ENCODE measurements at places on chromosomes 1 and 21.

GRCh38 chr1:4062560-4062959, 162.5 kb upstream of the C1orf174 start:
- no peak for DNase-seq

GRCh38 chr1:154969246-154969645, 1.3 kb downstream of the SHC1 start:
- no peak for DNase-seq

DNA sequence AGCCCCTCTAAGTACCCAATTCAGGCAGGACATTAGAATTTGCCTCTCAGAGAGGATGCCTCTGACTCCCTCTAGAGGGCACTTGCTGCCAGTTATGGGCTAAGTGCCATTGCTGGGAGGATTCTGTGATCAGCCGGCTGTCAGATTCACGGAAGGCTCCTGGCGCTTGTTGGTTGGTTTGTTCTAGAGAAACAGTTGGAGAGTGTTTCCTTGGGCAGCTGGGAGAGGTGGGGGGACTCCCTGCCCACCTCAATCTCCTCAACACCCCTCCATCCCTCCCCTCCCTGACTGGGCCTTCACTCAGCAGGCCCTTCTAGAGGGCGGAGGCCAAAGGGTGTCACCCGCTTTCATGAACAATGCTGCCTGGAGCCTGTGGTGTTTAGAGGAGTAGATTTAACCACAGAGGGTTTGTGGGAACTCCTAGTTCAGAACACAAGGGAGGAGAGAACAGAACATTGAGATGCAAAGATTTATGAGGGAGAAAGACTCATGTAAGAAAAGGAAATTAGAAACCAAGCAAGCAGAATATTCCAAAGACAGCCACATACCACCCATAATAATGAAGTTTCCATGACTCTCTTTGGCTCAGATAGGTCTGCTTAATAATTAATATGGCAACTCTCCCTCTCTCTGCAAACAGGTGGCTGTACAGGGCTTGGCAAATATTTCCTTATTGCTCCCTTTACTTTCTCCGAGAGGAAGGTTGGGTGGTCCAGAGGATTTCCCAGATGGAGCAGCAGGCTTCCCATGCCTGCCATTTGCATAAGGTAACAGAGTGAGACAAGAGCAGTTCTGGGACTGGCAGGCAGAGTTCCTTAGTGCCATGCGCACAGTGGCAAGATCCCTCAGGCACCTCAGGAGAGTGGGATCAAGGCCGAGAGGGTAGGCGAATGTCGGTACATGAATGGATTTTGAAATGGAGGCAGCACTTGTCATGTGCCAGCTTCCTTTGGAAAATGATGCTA, 30.0 kb upstream of the ACP6 start:
- DNase-seq = peak; percentile 18

- DNase-seq = no peak
Observed at GRCh38 chr1:31855038-31855845, 39.4 kb upstream of the SPOCD1 start.

DNA sequence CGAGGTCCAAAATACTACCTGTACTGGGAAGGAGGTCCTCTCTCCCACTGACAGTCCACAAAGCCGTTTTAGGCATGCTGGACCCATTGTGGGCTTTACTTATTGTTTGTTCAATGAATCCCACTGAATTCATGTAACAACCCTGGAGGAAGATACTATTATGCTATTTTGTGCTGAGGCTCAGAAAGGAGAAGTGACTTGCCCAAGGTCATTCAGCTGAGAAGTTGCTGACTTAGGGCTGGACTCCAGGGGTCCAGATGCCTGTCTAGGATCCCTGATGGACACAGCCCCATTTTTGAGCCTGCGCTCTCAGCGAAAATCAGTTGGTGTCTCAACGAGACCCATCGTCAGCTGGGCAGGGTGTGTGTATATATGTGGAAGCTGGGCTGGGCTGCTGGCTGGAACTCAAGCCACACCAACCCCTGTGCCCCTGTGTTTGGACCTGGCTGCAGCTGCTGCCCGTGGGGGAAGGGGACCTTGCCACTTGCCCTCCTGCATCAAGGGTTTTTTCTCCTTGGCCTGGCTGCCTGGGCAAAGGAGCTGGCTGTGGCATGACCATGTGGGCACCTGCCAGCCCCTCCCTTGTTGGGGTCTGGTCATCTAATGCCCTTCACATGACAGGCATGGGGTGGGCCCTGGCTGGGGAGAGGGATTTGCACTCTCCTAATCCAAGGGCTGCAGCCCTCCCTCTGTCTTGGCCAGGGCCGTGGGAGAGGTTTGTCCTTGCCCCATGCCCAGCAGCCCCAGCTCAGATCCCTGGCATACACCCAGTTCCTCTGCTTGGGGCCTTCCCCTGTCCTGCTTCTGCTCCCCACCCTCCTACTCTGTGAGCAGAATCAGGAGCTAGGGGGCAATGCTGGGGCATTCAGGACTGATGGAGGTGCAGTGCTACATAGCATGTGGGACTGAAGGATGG, 15.0 kb downstream of the KCNQ4 start:
- no peak for DNase-seq

DNA sequence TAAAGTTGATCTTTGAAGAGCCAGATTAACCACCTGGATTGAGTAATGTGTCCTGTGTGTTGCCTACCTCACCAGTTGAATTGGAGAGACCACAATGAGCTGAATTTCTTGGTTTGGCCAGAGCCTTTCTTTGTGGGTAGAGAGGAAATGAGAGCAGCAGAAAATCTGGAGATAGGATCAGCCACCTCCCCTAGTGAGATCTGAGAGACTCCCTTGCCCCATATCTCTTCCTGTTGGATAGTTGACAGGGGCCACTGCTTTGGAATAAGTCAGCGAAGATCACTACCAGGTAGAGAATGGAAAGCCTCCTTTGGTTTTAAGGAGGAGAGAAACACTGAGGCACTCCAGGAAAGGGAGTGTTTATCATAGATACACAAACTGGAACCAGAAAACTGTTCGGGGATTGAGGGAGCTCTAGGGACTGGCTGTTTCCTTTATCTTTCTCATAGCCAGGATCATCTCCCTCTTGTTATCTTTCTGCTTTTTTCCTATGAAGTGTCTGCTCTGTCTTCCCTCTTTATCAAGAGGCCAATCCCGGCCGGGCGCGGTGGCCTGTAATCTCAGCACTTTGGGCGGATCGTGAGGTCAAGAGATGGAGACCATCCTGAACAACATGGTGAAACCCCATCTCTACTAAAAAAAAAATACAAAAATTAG, 21.3 kb upstream of the ZNF326 start:
- no peak for DNase-seq

DNA sequence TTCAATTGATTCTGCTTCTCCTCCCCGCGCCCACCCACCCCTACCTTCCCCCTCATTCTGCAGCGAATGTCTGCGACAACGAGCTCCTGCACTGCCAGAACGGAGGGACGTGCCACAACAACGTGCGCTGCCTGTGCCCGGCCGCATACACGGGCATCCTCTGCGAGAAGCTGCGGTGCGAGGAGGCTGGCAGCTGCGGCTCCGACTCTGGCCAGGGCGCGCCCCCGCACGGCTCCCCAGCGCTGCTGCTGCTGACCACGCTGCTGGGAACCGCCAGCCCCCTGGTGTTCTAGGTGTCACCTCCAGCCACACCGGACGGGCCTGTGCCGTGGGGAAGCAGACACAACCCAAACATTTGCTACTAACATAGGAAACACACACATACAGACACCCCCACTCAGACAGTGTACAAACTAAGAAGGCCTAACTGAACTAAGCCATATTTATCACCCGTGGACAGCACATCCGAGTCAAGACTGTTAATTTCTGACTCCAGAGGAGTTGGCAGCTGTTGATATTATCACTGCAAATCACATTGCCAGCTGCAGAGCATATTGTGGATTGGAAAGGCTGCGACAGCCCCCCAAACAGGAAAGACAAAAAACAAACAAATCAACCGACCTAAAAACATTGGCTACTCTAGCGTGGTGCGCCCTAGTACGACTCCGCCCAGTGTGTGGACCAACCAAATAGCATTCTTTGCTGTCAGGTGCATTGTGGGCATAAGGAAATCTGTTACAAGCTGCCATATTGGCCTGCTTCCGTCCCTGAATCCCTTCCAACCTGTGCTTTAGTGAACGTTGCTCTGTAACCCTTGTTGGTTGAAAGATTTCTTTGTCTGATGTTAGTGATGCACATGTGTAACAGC, 339.9 kb downstream of the NTNG1 start:
- DNase-seq = no peak
